ENCODE measurements at places on chromosomes 7 and 10.

DNA sequence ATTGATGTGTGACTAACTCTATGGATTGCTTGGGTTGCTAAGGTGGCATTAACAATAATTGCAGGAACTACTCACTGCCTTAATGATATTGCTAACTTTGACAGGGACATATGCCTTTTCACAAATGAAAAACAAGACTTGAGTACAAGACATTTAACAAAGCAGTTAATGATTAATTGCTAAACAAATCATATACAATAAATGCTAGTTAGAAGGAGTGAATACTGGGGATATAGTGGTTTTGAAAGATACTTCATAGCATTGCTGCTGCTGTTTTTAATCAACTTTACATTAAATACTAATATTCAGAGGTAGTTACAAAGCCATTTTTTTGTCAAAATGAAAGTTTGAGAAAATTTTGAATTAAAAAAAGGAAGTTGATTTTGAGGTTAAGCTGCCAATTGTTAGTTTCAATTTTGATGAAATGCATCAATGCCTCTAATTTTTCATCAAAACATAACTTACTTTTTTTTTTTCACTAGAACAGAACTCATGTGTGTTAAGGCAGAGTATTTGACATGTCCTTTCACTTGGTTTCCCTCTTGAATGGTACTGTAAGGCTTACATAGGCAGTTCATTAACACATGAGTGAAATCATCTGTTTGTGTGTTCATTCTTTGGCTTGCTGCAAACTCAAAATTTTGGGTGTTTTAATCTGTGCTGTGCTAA is 106.2 kb upstream of the SEMA3D start:
- no peak for DNase-seq

- no peak for DNase-seq
Measured at GRCh38 chr7:100221231-100221718, 1.5 kb downstream of the PVRIG start.

- DNase-seq, result no peak
Measured at GRCh38 chr7:101804967-101805366, 12.5 kb upstream of the CUX1 start.

- no peak for DNase-seq
Measured at GRCh38 chr10:120765226-120765803, 85.8 kb upstream of the WDR11 start.

Measured in anterior cingulate cortex (tissue), 58 donors.